ENCODE measurements at places on chromosomes 2 and 18.

- DNase-seq = no peak
These were observed 188.9 kb upstream of the RASGRP3 start for GRCh38 chr2:33287507-33288005.

DNA sequence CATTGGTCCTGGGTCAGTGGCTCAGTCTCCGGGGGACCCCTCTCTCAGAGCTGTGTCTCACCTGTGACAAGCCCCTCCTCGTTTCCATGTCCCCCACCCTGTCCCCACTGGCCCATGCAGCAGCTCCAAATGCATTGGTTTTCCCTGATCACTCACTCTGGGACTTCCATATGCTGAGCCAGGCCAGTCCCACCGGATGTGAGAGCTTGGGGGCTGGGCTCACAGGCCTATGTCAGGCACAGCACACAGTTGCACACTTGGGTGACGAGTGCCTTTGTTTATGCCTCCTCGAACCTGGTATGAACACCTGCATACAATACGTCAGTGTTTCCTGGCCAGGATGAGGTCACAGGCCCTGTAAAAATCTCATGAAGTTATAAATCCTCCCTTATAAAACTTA lies 232.5 kb downstream of the TFCP2L1 start:
- no peak for DNase-seq

- no peak for DNase-seq
These were observed 610.8 kb downstream of the EPHA4 start for GRCh38 chr2:220961143-220961860.

DNA sequence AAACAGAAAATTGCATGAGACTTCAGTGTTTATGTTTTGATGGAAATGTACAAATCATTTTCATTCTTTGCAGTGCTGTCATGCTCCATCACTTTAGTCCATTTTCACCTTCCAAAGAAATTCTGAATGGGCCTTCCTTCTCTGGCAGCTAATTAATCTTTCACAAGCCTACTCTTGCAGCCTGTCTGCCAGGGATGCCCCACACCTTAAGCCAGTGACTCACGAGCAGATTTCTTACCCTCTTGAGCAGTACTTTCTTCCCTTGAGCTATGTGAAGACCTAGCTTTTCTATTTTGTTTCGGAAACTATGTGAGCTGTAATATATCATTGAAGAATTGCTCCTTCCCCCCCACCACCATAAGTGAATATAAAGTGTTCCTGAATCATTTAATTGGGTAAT lies 404.3 kb upstream of the VWC2L start:
- DNase-seq = peak; percentile 9

DNA sequence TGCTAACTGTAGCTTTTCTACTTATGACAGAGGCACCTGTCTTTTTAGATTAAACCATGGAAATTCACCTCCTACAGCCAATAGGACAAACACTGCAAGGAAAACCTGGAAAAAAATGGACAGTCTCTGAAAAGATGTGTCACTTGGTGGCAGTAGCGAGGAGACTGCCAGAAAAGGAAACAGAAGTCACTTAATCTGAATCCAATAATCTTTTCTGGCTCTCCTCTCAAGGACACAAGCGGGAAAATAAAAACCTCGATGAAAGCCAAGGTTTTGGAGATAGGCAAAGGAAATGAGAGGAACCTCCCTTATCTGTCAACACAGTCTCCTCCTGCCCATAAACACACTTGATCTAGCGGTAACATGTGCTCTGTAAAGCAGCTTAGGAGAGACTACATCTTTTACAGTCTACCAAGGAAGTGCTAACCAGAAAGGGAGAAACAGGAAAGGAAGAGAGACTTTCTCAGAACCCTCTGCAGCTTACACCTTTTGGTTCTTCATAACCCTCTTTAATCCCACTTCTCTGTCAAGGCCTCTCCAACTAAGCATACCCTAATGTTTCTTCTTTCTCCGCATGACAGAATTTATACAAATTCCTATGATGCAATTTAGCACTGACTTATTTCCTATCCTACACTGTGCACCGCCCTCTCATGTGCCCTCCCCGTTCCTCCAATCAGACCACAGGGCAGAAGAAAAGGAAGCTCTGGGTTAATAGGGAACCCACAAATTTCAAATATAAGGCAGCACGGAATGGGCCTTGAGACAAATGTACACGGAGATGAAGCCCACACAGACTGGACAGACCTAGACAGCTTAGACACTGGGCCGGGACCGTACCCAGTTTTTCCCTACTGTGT lies 52.8 kb downstream of the CLASP1 start:
- peak; percentile 26 for DNase-seq

GRCh38 chr2:223082706-223083105 lies 30.7 kb downstream of the KCNE4 start:
- DNase-seq = no peak

DNA sequence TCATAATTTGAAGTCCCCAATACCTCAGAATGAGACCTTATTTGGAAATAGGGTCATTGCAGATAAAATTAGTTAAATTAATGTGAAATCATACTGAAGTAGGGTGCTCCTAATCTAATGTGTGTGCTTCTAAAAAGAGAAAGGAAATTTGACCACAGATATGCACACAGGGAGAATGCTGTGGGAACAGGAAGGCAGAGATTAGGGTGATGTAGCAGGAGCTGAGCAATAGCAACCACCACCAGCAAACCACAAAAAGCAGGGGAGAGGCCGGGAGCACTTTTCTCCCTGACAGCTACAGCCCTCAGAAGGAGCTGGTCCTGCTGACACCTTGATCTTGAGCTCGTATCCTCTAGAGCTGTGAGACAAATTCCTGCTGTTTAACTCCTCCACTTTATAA lies 24.6 kb upstream of the SCG2 start:
- DNase-seq = peak; percentile 96

DNA sequence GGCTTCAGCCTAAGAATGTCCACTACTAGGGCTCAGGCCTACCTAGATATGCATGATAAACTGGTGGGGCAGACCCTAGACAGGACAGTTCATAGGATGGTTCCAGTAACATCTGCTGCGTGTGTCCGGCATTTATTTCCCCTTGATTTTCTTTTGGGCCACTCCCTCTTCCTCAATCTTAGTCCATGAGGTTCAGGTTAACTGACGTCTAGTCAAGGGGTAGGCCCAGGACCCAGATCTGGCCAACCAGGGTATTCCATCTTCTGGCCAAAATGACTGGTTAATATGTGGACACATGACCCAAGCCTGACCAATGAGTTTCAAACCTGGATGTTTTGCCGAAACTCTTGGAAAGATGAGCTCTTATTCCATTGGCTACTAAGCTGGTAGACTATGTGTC lies 15.2 kb downstream of the TMEM247 start:
- no peak for DNase-seq

GRCh38 chr2:28463893-28464292 lies 32.0 kb upstream of the PLB1 start:
- peak; percentile 34 for DNase-seq

- DNase-seq = peak; percentile 66
These were observed 360.9 kb upstream of the ZC3H15 start for GRCh38 chr2:186125156-186125555.

All from astrocyte (in vitro differentiated cells and primary cell).